HAP-1 (cell line): ENCODE measurements at places on chromosomes 12 and 14.

DNA sequence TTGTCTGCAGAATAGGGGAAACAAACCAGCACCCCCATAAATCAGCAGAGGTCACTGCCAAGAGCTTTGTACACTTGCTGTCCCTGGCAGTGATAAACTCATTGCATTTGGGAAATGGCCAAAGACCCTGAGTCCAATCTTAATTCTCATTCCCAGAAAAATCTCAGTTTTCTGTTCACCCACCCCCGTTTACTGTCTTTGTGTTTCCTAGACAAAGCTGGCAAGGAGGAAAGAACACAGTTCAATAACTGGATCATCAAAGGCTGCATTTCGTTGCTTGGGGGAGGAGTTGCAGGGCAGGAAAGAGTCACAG lies 365.1 kb downstream of the DPF3 start:
- no peak for DNase-seq

GRCh38 chr12:68781728-68782127 lies 26.2 kb upstream of the MDM2 start:
- DNase-seq, result no peak

- DNase-seq, result no peak
These were observed 181.2 kb downstream of the PRKCH start for GRCh38 chr14:61502459-61503093.

GRCh38 chr14:103016594-103016993 lies 40.8 kb downstream of the CDC42BPB start:
- DNase-seq, result no peak

GRCh38 chr12:14111230-14111865 lies 129.9 kb upstream of the GRIN2B start:
- no peak for DNase-seq
